ENCODE measurements at places on chromosomes 7 and 10.

DNA sequence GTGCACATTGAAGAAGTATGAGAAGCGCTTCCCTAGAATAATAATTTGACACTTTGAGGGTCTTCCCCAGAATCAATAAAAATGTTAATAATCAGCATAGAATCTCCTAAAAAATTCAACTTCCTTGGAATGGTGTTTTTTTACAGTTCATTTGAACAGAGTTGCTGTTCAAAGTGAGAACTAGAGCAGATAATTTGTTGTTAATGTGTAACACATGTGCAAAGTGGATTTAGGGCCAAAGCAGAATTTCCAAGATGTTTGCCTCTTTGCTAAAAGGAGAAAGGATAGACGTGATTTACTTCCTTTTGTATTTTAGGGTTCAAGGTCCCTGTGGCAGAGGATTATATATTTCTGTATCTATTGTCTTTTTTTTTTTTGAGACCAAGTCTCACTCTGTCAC lies 73.8 kb downstream of the ZNF277 start:
- DNase-seq, result no peak

DNA sequence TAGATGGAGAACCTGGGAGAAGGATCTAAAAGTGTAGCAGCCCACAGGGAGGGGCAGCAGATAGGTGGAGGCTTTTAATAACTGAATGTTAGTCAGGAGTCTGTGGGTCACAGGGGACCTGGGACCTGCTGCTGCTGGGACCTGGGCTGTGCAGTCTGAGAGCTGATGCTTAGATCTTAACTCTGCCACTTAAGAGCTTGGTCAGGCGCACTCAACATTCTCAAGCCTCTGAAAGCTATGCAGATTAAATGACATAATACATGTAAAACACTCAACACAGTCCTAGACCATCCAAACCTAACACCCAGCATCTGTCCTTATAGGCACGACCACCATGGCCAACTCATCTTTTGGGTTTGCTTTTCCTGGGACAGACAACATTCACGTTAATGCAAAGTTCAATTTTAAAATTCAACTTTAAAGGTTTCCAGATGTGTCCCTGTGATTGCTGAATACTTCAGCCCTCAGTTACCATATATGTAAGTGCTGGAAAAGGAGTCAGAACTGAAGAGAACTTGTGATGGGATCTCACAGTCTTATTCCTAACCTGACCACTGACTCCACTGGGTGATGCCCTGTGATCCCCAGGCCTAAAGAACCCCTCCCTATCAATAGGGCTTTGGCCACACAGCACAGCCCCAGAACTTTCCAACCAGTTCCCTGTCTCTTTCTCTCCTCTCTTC lies 321.0 kb downstream of the PLXNA4 start:
- DNase-seq, result no peak

DNA sequence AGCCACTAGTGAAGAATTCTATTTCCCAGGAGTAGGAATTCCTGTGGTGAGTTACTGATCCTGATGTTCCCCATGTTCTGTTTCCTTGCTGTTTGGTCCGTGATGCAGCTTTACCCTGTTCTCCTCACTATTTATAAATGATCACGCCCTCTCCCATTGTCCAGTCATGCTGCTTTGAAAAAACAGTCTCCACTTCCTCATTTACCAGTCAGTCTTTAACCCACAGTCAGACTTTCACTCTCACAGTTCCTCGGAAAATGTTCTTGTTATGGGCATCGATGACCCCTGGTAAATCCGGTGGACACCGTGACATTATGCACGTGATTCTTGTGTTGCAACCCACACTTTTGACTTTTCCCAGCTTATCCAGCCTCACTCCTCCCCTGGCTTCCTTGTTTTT lies 14.4 kb downstream of the SCIN start:
- DNase-seq, result no peak

DNA sequence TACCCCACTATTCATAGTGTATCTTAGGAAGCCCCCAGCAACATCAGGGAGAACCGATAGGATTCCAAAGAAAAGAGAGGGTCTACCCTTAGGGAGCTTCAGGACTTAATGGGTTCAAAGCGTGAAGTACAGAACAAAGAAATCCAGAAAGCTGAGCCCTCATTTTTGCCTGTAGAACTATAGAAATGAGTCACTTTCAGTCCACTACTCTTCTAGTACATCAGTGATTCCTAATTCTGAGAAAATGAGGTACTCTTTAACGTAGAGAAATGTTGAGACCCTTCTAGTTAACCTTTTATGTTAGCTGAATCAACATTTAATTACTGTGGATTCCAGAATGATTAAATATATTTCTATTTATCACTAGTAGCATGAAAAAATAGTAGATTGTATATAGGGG lies 1.8 kb downstream of the TDRD1 start:
- DNase-seq, result no peak

- DNase-seq, result no peak
Measured at GRCh38 chr7:7861211-7861633, 107.4 kb upstream of the GLCCI1 start.

DNA sequence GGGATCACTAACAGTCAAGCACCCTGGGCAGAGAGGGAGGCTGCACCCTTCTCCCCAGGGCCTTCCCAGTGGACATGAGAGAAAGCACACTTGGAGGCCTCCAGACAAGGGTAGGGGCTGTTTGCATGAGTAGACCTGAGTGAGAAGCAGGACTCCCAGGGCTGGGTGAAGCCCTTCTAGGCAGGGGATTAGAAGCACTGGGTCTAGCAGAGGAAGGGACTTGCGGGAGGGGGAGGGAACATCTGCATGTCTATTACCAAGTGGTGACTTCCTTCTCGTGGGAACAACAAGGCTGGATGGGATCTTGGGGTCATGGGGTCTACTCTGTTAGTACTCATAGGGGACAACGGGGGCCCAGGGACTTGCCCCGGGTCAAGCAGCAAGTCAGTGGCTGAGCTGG lies 67.8 kb downstream of the EMX2 start:
- no peak for DNase-seq

GRCh38 chr10:19933772-19934171 lies 117.5 kb downstream of the PLXDC2 start:
- no peak for DNase-seq

DNA sequence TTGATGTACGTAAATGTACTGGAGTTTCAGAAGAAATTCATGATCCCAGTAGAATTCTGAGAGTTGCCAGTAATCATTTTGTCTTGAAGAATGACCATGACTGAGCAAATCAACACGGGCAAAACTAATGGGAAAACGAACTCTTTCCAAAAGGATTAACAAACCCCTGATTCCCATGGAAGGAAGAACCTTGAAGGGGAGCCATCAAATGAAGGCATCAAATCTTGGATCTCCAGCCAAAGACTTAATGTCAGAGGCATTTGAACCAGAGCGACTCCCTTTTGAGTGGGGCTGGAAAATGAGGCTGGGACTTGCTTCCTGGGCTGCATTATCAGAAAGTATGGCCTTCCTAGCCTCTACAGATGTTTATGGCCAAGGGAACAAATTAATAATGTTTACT lies 364.4 kb upstream of the PRKCQ start:
- DNase-seq, result no peak

DNA sequence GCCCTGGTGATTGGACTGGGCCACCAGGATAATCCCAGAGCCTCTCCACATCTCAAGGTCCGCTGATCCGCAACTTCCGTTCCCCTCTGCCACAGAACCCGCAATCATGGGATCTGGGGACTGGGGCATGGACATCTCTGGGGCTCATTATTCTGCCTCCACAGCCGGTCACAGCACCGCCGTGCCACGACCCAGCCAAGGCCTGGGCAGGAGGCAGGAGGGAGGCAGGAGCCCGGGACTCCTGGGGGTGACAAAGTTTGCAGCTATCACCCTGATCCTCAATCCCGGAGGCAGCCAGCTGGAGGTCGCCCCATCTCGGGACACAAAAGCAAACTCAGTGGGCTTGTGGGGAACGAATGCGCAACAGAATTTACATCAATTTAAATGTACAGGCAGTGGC lies 42.9 kb upstream of the TNRC18 start:
- no peak for DNase-seq

DNA sequence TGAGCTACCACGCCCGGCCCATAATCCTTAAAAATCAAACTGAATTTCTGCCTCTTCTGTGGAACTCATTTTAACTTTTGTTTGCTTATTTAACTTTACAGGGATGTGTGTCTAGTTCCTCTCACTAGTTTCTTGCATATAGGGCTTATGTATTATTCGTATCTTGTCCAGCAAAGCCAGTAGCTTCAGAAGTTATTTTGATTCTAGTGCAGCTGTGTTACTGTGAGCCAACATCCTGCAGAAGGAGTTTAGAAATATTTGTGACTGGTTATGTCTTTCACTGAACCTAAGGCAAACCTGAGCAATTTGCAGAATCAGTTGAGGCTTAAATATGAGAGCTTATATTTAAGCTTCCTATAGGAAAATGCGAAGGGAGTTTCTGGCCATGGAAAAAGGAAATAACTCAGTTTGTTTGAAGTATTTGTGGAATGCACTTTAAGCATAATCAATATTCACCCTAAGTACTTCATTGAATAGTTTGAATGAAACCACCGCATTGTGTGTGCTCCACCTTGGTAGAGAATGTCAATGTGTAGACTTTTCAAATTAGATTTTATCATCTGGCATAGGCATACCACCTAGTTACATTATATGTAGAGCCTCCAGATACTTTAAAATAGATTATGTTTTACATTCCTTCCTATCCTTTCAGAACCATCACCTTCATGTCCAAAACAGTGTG lies 90.8 kb downstream of the MCU start:
- no peak for DNase-seq

- DNase-seq, result no peak
Measured at GRCh38 chr7:69956541-69956940, 358.3 kb downstream of the AUTS2 start.

GRCh38 chr7:77466450-77466849 lies 50.3 kb upstream of the GSAP start:
- DNase-seq, result no peak

DNA sequence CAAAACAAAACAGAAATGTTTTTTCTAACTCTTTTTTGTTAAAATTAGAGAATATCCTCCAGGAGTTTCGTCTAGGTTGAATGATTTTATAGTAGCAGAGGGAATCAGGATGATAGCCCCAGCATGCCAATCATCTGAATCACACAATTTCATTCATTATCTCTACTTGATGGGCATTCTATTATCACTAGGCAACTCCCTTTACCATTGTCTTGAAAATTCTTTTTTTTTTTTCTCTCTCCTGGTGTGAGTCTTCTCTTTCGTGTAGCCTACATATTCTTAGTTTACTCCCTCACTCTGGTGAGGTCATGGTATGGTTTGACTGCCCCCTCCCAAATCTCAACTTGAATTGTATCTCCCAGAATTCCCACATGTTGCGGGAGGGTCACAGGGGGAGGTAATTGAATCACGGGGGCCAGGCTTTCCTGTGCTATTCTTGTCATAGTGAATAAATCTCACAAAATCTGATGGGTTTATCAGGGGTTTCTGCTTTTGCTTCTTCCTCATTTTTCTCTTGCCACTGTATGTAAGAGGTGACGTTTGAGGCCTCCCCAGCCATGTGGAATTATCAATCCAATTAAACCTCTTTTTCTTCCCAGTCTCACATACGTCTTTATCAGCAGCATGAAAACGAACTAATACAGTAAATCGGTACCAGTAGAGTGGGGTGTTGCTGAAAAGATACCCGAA lies 105.0 kb downstream of the OTUD1 start:
- no peak for DNase-seq

- no peak for DNase-seq
Measured at GRCh38 chr7:95368235-95368634, 27.9 kb downstream of the PON3 start.

- DNase-seq, result no peak
Measured at GRCh38 chr10:15784662-15785300, 65.1 kb upstream of the ITGA8 start.

- DNase-seq, result no peak
Measured at GRCh38 chr7:88042157-88042556, 108.1 kb downstream of the ADAM22 start.

DNA sequence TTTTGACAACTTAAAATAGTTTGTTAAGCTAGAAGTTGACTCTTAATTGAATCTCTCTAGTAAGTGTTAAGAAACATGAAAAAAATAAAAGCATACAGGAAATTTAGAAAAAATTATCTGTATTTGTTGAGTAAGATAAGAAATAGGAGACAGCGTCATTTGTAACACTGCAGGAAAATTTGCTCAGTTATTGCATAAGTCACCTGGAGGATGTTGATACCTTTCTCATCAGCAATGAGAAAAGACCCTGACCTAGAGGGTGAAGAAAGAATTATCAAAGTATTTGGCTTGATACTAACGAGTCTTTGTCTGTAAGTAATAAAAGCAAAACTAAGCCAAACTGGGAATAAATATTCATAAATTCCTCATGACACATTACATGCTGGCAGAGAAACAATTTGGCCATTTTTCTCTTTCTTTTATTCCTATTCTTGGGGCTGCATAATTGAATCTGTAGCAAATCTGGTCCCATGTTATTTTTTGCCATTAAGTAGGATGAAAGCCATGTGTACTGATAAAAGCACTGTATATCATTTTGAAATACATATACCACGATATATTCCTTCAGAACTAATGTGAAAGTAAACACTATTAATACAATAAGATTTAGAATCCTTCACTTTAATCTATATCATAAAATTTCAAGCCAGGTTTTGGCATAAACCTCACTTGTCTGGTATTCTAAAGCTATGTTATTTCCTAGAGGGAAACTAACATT lies 362.8 kb downstream of the THSD7A start:
- no peak for DNase-seq

- no peak for DNase-seq
Measured at GRCh38 chr7:125149151-125149550, 219.5 kb upstream of the POT1 start.

Data from stimulated activated CD8-positive, alpha-beta memory T cell treated with anti-CD3 and anti-CD28 coated beads, Interleukin-7, amount 100 ng/mL, for 24 hours (primary cell).